ENCODE measurements at places on chromosomes 11 and 22. TPM values are rescaled to one million over a fixed set of nuclear protein-coding genes. Genes with fewer than 3 reads are reported as not detected.

DDIAS gene
- 12.2 TPM for polyA plus RNA-seq

MMP8 gene
- polyA plus RNA-seq, result 0.18 TPM

GRCh38 chr11:114617157-114618124 lies 21.9 kb upstream of the NXPE4 start:
- DNase-seq, result no peak

DNA sequence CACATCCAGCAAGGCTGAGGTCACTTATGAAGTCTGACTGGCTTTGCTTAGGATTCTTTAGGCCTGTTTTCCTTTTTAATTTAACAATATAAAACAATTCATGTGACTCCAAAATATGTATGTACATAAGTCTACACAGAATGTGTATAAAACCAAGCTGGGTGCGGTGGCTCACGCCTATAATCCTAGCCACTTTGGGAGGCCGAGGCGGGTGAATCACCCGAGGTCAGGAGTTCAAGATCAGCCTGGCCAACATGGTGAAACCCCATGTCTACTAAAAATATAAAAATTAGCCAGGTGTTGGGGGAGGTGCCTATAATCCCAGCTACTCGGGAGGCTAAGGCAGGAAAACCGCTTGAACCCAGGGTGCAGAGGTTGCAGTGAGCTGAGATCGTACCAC lies 83.1 kb downstream of the SHANK2 start:
- DNase-seq, result no peak

GRCh38 chr11:12461516-12461915 lies 84.1 kb downstream of the PARVA start:
- DNase-seq, result no peak

DNA sequence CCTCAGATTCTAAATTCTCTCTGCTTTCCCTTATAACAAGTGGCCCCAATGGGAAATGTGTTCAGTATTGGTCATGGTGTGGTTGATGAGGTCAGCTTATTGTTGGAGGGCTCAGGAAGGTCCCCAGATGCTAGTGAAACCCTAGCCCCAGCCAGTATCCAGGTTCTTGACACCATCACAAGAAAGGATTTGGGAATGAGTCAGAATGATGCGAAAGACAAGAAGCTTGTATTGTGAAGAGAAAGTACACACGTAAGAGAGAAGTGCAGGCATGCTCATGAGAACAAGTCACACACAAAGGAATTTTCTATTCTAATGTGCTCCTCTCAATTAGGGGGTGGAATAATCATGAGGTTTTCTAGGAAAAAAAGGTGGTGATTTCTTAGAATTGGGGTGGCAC lies 34.9 kb upstream of the TRPC6 start:
- peak; percentile 70 for DNase-seq

PATE4 gene
- not detected for polyA plus RNA-seq

TMPRSS13 gene
- polyA plus RNA-seq, result not detected

DNA sequence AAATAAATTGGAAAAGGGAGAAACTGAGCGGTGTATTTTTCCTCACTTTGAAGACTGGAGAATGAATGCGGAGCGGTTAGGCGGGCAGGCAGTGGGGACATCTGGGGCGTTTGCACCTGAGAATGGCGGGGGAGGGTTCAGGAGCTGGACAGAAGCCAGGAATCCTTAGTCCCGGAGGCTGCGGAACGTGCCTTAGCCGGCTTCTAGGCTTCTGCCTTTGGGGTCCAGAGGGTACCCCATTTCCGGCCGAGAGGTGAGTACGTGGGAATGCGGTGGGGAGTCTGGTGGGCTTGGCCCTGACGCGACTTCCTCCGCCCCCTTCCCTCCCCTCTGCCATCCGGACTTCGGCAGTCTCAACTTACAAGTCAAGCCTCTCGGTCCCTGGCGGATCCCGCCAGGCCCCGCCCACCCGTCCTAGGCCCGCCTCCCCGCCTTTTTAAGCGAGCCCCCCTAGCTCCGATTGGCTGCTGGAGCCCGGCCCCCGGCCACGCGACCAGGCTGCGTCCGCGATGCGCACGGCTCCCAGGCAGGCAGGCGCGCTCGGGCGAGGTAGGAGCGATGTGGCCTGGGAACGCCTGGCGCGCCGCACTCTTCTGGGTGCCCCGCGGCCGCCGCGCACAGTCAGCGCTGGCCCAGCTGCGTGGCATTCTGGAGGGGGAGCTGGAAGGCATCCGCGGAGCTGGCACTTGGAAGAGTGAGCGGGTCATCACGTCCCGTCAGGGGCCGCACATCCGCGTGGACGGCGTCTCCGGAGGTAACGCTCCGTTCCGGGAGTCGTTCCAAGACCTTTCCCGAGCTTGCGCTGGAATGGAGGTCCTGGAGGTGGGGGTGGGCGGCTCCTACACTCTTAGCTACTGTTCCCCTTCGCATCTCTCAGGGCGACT lies at the start of gene GCAT:
Gene GCAT (plus strand): TSS at position 525 of the 884 bp plus-strand sequence. CDS start 34 bp downstream, at position 559.
- DNase-seq, result peak; percentile 96

ACTN3 gene
- polyA plus RNA-seq, result not detected

DNA sequence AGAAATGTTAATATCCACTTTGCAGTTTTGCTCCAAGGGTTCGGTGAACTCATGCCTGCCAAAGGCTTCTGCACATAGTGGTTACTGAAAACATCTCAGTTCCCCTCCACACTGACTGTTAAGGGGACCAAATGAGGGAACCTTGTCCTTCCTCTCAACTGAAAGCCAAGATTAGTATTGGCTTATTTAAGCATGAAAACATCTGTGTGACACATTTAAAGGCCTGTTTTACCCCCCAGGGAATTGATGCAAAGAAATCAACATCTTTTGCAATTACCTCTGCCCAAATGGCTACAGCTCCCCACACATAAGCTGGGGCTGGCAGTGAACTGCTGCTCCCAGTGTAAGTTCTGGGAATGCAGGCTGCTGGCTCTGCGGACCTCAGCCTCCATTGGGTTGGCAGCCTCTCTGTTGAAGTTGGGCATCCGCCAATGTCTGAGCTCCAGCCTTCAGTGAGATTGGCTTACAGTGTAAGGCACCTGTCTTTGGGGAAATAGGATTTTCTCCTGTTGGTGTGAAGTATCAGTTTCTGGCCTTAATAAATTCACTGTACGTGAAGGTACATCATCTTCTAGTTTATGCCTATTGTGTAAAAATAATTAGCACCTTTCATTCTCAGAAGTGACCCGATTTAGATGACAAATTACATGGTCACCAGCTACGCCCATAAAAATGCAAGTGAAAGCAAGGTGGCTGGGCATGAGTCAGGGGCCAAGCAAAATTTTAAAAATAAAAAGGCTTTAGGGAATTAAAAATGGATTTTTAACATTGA lies 213.4 kb upstream of the SYN3 start:
- peak; percentile 54 for DNase-seq

GRCh38 chr11:103851166-103851651 lies 185.2 kb upstream of the DDI1 start:
- peak; percentile 64 for DNase-seq

DNA sequence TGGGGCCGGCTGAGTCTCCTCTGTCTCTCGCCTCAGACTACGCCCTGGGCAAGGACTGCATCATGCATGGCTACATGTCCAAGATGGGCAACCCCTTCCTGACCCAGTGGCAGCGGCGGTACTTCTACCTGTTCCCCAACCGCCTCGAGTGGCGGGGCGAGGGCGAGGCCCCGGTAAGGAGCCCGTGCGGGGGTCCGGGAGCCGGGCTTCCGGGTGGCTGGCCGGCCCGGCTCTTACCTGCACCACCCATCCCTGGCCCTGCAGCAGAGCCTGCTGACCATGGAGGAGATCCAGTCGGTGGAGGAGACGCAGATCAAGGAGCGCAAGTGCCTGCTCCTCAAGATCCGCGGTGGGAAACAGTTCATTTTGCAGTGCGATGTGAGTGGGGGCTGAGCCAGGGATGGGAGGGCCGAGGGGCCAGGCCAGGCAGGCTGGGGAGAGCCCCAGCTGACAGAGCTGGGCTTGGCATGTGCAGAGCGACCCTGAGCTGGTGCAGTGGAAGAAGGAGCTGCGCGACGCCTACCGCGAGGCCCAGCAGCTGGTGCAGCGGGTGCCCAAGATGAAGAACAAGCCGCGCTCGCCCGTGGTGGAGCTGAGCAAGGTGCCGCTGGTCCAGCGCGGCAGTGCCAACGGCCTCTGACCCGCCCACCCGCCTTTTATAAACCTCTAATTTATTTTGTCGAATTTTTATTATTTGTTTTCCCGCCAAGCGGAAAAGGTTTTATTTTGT lies 4.1 kb upstream of the ANKRD13D start:
- DNase-seq, result no peak

DNA sequence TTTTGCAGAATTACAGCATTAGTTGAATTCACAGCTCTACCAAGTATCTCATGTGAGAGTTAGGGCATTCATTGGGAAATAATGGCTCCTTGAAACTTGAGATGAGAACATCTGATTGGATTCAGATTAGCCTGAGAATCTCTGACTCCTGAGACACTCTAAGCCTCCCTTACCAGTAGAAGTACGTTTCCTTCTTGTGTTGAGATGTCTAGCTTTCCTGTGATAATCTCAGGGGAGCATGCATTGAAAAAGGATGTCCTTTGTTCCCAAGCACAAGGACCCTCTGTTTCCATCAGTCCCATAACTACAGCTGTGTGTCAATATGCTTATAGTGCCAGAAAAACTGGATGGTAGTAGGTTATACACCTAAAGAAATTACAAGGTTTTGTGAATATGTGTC lies 35.2 kb upstream of the RDX start:
- no peak for DNase-seq

DNA sequence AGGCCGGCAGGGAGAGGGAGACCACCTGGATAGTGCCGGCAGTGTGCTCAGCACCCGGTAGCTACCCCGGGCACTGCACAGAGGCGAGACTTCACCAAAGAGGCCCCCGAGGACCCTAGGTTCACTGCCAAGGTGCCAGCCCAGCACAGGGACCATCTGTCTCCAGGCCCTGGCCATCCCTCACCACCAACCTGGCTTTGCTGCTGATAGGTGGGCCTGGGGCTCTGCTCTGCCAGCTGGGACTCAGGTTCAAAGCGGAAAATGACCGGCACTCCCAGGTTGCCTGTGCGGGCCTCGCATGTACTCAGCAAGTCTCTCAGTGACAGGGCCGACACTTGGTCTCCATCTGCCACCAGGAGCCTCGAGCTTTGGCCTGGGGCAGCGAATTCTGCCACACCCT lies 812.2 kb downstream of the BRD1 start:
- DNase-seq, result no peak

- no peak for DNase-seq
Measured at GRCh38 chr11:88807349-88807748, 258.4 kb downstream of the GRM5 start.

DNA sequence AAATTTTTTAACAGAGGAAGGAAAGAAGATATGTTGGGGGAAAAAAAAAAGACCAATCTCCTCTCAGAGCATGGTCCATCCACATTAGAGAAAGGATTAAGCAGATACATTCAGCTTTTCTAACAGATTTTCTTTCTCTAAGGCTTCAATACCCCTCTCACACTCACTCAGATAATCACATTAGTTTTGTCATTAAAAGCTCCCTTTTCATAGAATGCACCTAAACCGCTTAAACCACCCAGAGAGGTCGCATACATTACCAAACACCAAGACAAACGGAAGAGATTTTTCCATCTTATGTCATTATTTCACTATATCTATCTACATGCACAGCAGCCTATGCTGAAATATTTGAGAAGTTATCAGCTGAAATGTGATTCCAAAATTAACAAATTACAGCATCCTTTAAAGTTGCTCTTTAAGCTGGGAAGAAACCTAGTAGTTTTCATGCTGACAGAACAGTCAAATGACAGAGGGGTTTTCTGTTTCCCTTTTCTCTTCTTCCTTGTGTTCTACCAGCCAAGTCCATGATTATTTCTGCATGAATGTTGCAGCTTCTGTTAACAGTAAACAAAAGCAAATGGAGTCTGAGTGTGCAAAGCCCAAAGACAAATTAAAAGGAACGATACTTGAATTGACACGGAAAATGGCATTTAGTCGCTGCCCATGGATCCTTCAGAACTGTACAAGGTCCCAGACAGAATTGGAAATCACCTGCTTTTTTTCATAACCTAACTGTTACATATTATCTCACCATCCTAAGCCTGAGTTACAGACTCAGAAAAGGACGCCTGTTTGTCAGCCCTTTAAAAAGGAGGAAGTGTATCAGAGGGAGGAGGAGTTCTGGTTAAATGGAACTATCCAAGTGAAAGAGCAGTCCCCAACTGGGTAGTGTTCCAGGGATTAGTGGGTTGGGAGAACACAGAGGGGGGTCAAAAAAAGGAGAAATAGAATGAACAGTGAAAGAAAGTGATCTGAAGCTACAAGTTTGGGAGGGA lies 54.6 kb downstream of the PRCP start:
- no peak for DNase-seq

DNA sequence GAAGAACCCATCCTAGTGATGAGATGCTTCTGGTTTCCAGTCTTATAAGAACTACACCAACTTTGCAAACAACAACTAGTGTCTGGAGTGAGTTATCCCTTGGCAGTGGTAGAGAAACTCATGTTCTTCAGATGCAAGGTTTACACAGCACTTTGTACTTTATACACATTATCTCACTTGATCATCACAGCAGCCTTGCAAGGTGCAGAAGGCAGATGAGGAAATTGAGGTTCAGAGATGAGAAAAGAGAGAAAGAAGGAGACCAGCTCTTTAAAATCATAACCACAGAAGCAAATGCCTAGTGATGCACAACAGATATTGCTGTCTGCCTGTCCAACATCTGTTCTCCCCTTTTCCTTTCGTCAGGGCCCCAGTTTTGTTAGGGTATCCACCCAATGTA lies 16.7 kb upstream of the CD44 start:
- no peak for DNase-seq

DNA sequence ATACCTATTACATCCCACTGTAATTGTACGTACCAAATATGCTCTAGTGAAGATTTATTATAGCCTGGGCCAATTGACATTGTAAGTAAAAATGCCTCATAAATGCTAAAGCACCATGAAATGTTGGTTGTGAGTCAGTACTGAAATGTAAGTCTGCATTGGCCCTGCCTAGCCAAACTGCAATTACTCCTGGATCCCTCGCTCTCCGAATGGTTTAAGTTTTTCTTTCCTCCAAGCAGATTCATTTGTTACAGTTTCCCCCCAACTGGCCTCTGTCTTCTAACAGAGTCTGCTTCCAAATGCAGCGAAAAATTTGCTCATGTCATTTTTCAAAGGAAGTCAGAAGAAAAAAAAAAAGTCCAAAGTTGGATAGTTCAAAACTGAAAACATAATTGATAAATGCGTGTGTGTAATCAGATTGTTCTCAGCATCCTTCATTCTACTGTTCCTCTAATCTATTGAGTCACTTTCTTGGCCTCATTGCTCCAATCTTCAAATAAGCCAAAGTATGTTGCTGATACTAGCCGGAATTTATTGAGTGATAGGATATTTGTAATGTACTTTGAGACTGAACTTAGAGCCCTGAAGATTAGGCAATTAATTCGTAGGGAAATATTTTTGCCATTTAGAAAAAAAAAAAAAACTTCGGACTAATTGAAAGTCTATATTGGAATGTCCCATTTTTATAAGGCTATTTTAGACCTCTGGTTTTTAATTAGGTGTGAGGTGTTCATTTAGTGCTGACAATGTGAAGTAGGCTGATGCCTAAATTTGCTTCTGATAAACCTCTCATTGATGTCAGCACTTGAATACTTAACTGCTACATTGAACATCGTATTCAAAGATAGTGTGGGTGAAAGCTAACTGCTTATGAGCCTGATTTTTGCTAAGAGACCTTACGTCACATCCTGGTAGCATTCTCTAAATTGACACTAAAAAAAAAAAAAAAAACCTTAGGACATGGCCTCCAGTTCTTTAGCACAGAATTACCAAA lies 93.4 kb downstream of the WT1 start:
- no peak for DNase-seq

OR8B4 gene
- not detected for polyA plus RNA-seq

Measured in fibroblast of lung (primary cell).